ENCODE measurements at places on chromosomes 1 and 21.
A peak's percentile ranks its signal among the peaks of the same experiment; 100 is the strongest.

GRCh38 chr1:196486346-196486745 lies 121.9 kb downstream of the KCNT2 start:
- DNase-seq, result no peak

- DNase-seq, result no peak
Observed at GRCh38 chr1:14697353-14697752, 98.9 kb downstream of the KAZN start.

DNA sequence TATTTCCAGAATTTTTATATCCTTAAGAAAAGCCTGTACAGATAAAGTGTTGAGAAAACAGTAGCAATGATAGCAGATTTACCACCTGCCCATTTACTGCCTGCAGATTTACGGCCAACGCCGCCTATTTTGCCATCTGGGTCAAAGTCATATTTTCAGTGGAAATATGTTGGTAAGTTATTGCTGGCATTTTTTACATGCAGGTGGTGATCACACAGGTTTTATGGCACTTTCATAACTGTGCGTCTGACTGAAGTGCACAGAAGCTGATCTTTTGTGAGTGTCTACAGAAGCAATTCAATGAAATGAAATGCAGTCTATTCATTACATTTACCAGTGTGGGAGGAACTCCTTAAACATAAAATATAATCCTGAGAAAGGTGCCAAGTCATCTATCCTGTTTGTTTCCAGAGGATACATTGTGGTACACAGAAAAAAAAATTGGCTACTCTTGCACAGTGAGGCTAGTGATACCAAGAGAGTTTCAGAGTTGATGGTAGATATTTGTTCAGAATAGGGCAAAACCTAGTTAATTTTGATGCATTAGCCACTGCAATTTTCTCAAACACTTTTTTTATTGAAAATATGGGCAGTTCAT lies 458.5 kb downstream of the NEGR1 start:
- DNase-seq, result no peak

DNA sequence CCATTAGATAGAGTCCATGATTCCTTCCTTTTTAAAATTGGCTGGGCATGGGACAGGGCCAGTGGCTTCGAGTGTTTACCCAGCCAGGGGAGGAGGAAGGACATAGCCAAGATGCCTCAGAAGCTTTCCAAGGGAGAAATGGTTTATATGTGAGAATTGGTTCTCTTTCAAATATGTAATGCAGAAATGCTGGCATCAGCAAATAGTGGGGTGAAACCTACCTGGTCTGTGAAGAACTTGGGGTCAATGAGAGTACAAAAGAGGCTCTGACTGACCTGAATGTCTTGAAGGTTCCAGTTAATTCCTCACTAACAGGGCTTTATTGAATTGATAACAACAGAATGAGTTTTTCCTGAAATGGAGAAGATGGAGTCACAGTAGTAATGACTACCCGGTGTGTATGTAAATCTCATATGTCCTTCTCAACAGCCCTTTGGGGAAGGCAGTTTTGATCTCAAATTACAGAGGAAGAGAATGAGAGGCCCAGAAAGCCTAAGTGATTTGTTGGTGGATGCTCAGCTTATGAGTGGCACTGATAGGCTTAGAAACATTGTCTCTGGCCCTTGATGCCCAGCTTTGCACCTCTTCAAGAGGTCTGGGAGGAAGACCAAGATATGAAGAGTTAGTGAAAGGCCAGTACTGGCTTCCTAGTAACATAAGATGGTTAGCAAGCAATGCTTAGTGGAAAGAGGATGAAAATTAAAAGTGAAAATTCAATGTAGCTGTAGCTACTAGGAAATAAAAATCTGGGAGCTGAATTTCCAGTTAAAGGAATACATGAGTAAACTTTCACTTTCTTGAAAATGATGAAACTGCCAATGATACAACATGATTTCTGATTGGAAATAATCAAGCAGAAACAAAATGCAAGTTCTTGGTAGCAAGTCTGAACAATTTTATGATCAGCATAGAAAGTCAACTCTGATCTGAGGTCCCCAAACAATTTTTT lies 2.7 kb downstream of the ATF3 start:
- DNase-seq, result no peak

DNA sequence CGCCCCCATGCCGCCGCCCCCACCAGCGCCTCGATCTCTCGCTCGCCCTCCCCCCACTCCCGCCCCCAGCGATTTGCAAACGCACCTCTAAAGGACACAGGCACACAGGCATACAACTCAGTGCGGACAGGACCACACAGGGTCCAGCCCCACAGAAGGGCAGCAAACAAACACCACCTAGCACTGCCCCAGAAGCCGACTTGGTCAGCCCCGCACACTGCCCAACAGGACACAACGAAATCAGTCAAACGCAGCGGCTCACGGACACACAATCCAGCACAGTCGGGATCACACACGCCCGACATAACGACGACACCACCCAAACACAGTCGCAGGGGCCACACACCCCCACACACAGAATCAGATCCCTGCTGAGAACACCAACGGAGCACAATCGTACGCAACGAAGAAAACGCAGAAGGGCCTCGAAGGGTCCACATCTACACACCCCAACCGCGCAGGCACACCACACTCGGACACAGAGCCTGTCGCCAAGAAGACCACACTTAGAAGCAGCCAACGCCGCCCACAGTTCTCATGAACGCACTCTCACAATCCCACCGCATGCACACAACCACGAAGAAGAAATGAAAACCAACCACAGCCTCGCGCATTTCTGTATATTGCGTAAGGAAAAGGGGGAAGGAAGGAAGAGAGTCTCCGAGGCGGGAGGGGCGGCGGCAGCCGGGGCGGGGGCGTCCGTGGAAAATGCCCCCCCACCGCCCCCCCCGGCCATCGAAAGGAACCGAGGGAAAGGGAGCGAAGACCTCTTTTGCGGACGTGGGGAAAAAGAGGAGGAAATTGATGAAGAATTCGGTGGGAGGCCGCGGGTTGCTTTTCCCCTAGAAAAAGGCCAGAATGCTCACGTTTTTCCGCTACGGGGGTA lies 481 bp downstream of the TAL1 start:
- no peak for DNase-seq

- DNase-seq, result no peak
Observed at GRCh38 chr1:211200311-211200710, 58.9 kb upstream of the RCOR3 start.

GRCh38 chr1:221949996-221950395 lies 208.1 kb upstream of the DUSP10 start:
- no peak for DNase-seq

- DNase-seq, result no peak
Observed at GRCh38 chr1:159079525-159079924, 3.0 kb upstream of the AIM2 start.

DNA sequence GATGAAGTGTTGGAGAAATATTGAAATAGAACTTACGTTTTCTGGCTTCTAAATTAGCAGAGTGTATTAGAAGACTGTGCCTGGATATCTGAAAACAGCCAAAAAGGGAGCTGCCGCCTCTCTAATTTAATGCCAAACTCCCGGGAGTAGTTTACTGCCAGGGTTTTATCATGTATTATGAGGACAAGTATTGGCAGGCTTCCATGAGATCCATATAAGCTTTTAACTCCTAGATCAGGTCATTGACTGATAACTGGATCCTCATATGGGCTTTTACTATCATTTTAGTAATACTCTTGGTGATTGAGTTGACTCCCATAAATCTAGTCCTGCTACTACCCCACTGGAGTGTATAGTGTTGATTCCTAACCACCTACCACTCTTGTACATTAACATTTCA lies 178.4 kb upstream of the CXADR start:
- DNase-seq, result no peak

DNA sequence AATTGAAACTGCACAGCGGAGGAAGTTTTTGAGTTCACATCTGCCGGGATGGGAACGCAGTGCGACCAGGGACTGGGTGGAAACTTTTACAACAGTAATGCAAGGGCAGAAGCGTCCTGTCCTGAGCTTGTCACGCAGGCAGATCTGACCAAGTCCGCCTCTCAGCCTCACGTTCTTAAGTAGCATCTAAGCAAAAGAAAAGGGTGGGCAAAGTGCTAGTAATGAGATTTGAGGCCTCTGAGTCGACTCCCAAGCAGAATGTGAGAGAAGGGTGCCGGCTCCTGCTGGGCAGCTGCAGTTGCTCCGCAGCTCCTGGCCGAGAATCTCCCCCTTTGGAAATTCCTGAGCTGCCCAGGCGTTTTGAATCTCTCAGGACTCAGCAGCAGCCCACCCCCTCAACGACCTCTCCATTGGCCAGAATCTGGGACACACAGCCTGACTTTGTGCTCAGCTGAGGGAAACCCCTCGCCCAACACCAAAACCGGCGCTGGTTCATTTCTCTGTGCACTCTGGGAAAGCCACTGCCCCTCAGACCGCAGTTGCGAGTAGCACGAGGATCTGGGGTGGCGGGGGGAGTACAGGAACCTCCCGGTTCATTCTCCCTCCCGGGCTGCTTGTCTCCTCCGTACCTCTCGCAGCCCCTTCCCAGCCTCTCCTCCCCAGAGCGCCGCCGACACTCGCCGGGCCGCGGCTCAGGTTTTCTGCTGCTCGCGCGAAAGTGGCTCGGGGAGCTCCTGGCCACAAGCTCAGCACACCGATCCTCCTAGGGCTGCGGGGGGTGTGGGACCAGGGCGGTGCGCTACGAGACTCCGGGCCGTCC lies 913 bp upstream of the S1PR1 start:
- DNase-seq, result peak; percentile 20

- no peak for DNase-seq
Observed at GRCh38 chr1:6757719-6758435, 27.4 kb upstream of the CAMTA1 start.

DNA sequence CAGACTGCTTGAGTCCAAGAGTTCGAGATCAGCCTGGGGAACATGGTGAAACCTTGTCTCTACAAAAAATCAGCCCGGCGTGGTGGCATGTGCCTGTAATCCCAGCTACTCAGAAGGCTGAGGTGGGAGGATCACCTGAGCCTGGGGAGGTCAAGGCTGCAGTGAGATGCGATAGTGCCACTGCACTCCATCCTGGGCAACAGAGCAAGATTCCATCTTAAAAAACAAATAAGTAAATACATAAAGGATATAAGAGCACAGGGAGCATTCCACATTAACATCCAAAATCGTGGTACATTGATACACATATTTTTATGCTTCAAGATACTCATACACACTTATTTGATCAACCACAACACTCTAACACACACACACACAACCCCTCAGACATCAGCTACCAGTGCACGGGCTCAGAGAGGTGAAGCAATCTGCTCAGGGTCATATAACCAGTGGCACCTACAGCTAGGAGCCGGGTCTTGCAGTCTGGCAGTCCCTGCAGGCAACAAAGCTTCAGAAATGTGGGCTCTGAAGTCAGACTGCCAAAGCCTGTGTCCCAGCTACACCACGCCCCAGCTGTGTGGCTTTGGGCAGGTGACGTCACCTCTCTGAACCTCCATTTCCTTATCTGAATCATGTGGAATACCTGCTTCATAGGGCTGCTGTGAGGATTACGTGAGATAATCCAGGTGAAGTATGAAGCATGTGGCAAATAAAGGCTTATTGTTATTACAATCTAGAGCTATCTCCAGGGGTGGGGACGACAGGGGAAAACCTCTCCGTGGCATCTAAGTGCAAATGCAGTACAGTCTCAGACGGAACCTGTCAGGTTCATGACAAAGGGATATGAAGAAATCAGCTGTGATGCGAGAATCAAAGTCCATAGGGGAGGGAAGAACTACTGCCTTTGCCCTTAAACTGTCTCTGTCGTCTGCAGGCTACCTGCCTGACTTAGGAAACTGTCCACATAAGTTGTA lies 4.8 kb upstream of the CRYBG2 start:
- peak; percentile 42 for DNase-seq

- DNase-seq, result no peak
Observed at GRCh38 chr1:55803429-55803828, 588.3 kb upstream of the USP24 start.

- DNase-seq, result no peak
Observed at GRCh38 chr1:119806489-119806888, 4.8 kb downstream of the REG4 start.

DNA sequence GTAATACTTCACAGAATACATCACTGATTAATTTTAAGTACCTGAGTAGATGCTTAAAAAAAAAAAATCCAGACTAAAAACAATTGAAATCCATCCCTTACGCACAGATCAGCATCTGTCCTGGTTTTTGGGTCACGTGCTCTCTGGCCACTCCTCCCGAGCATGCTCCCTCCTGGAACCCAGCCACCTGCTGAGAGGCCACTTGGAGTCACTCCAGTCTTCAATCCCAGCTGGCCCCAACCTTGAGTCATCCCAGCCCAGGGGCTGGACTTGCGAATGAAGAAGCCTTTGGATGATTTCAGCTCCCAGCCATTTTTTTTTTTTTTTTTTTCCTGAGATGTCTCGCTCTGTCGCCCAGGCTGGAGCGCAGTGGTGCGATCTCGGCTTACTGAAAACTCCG lies 8.9 kb downstream of the MAP1LC3C start:
- peak; percentile 89 for DNase-seq

GRCh38 chr1:173113015-173113741 lies 62.4 kb upstream of the TNFSF18 start:
- peak; percentile 68 for DNase-seq

DNA sequence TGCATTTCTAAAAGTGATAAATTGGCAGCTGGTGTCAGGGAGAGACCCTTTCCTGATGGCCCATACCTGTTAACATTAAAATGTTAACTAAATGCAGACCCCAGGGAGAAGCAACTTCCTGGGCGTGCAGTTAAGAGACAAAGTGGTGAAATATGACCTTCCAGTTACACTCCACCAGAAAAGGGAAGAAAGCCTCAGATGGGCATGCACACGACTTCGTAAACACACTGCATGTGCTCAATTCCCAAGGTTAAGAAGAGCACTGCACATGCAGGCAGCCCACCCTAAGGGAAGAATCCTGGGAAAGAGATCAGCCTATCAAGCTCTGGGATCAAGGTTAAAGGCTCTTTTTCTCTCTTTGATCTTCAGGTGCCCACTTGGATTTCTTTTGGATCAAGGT lies 9.7 kb upstream of the GBP6 start:
- DNase-seq, result no peak

DNA sequence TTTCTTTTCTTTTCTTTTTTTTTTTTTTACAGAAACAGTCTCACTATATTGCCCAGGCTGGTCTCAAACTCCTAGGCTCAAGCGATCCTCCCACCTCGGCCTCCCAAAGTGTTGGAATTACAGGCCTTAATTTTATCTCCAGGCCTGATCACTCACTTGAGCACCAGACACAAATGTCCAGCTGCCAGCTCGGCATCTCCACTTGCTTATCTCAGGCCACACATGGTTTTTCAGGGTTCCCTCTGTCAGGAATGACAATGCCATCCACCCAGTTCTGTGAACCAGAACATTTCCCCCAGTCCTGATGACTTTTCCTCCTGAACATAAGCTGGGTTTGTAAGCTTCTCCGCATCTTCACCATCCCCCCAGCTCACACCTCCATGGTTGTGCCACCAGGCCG lies 44.6 kb upstream of the ZNF281 start:
- DNase-seq, result no peak

- no peak for DNase-seq
Observed at GRCh38 chr1:82162486-82163420, 362.0 kb downstream of the ADGRL2 start.

DNA sequence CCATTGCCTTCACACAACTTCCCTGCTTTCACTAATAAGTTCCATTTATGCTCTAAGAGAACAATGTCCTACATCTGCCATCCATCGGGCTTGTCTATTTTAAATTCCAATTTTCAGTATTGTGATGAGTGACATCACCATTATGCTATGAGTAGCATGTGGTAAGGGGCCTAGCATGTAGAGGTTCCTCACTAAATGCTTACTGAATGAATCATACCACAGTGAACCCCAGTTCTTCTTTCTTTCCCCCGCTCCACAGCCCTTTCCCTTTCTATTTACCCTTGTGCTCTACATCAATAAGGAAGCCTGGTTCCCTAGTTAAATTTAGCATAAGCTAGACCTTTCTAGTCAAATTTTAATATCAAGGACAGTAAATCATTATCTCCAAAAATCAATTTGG lies 195.0 kb upstream of the RGS18 start:
- DNase-seq, result peak; percentile 4
